ENCODE measurements at places on chromosomes 1 and 21.

- DNase-seq = no peak
Measured at GRCh38 chr1:54565113-54565501, 17.1 kb downstream of the ACOT11 start.

DNA sequence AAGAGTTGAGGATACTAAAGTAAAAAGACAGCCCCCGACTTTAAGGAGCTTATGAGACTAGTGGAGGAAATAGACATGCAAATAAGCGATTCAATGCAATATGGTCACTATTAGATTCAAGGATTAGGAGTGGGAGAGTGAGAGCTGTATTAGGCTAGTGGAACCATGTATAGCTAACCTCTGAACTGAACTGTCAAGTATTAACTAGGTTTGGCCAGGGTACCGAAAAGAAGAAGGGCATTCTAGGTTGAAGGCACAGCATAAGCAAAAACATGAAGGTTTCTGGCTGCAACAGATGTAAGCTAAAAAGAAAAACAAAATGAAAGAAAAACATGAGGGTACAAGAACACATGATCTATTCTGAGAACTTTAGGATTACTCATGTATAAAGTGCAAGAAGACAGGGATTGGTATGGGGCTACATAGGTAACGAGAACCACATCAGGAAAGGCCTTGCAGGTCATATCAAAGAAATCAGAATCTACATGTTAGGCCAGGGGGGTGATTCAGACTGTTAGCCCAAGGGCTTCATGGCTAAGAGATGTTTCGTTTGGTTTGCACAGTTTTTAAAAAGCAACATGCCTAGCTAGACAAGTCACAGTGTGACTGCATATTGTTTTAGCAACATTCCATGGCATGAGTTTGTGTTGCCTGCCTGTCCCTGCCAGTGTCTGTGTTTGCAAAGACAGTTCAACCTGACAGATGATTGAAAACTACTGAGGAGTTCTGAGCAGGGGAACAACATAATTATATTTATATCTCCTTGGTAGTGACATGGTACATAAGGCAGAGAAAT lies 54.4 kb upstream of the HAO2 start:
- no peak for DNase-seq

- no peak for DNase-seq
Measured at GRCh38 chr1:62333441-62333840, 14.2 kb upstream of the KANK4 start.

DNA sequence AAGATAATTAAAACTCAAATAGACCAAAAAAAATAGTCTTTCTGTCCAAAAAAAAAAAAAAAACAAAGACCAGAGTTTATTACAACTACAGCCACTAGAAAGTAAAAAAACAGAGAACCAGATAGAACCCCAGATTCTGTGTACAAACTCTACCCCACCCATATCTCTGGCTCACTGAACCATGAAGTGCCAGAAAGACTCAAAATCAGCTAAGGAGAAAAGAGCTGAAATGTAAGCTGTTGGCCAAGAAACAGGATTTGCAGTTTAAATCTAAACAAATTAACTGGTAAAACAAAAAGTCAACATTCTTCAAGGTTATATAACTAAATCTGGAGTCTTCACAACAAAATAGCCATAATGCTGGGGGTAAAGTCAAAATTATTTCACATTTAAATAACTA lies 278.9 kb downstream of the SEC16B start:
- DNase-seq = no peak

GRCh38 chr1:116415699-116416533 lies 42.9 kb downstream of the ATP1A1 start:
- no peak for DNase-seq

GRCh38 chr1:30906631-30907441 lies 1.7 kb downstream of the SDC3 start:
- DNase-seq = no peak

DNA sequence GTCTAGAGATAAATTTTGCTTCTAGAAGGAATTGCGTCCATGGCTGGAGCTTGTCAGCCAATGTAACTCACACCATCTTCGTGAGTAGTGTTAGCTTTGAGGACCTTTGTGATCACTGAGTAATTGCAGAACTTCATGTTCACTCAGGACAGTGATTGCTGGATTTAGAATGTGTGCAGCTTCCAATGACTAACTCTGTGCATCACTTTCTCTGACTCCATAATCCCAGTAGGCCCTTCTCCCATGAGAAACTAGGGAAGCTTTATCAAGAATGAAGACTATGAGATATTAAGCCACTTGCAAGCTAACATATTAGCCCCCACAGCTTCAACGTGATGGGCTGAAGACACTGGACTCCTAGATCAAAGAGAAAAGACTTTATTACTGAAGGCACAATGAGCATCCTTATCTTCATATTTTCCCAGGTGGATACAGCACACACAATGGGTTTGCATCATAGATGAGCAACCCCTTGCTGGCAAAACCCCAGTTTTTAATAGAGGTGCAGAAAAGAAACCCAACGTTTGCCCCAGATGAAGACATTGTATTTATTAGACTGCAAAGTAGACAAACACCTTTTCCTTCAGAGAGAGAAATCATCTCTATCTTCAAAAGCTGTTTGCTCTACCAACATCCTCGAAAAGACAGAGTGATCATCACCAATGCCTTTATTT lies 561.0 kb downstream of the LTN1 start:
- no peak for DNase-seq

DNA sequence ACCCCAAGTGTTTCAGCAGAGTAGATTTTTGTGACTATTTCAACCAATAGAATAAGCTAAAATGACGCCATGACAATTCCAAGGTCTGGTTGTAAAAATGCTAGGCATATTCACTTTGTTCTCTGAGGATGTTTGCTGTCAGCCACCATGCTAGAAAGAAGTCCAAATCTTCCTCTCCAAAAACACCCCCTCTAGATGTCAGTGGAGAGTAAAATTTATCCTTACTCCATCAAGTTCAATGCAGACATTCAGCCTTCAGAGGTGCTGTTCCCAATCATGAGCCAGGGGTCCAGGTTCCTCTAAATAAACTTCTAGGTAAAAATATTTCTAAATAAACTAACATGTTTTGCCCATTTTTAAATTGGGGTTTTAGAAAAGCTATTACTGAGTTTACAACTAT lies 395.4 kb upstream of the ADAMTS5 start:
- no peak for DNase-seq

GRCh38 chr1:46520063-46520911 lies 30.7 kb downstream of the DMBX1 start:
- DNase-seq = no peak

- no peak for DNase-seq
Measured at GRCh38 chr21:46115441-46116188, 17.7 kb downstream of the COL6A2 start.

DNA sequence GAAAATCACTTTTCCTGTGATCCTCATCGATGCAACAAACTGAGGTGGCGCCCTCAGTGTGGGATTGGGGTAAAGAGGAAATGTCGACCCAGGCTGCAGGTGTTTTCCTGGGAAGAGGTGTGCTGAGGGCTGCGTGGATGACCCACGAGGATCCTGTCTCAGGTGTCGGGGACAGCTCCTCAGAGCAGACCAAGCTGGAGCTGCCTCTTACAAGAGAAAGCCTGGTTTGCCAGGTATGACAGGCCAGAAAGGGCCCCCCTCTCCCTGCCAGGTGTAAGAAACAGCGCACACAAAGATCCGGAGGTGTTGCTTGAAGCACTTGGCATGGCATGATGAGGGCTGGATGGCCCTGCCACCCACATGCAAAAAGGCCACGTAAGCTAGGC lies 12.6 kb downstream of the FHAD1 start:
- DNase-seq = no peak

DNA sequence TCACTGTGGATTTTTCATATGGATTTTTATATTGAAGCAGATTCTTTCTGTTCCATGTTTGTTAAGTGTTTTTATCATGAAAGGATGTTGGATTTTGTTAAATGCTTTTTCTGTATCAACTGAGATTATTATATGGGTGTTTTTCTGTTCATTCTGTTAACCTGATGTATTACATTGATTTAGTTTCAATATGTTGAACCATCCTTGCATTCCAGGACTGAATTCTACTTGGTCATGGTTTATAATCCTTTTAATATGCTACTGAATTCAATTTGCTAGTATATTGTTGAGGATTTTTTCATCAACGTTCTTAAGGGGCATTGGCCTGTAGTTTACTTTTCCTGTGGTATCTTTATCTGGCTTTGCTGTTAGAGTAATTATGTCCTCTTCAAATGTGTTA lies 55.8 kb downstream of the CCDC30 start:
- DNase-seq = no peak

- no peak for DNase-seq
Measured at GRCh38 chr1:163531345-163531744, 209.6 kb downstream of the NUF2 start.

DNA sequence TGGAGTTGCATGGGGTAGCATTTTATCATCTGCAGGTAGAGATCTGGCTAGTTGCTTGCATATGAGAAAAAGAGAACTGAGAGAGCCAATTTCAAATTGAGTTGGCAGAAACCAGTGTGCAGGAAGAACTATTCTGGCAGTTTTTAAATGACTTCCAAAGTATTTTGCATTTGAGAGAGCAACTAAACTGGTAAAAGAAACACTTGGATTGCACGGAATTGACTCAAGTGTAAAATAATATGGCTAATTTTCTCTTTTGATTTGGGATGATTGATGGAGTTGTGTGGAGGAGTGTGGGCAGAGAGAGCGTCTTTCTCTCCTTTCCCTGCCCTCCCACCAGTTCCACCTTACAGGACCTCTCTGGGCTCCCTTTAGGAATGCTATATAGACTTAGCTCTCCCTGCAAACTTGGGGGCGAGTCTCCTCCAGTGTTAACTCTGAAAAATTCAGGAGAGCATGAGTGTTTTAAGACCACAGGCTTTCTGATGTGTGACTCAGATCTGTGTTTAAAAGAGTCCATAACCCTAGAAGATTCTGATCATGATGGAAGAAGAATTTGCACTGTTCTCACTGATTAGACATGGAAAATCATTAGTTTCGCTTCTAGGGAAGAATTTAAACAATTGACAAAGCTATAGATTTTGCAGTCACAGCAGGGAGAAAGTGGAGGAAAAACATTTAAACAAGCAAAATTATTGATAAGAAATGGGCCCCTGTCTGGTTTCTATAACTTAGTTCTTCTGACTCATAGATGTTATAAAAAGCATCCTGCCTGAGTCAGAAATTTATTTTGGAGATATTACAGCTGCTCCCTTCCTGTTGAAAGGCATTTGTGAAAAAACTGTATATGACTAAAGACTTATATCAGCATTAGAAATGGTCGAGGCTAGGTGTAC lies 24.9 kb upstream of the CTBS start:
- no peak for DNase-seq

DNA sequence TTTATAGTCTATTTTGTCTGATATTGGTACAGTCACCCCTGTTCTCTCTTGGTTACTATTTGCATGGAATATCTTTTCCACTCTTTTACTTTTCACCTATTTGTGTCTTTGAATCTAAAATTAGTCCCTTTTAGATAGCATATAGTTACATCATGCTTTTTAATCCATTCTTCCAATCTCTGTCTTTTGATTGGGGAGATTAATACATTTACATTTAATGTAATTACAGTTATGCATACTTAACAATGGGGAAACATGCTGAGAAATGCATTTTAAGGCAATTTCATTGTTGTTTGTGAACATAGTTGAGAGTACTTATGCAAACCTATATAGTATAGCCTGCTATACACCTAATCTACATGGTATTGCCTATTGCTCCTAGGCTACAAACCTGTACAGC lies 48.4 kb upstream of the ATP6V1G3 start:
- no peak for DNase-seq

GRCh38 chr1:223711173-223711572 lies 1.2 kb upstream of the CAPN2 start:
- DNase-seq = no peak

- no peak for DNase-seq
Measured at GRCh38 chr1:6623269-6623965, 1.3 kb upstream of the THAP3 start.

- no peak for DNase-seq
Measured at GRCh38 chr1:177737456-177737855, 232.4 kb downstream of the SEC16B start.

All from left renal cortex interstitium (tissue), 4 donors.